NCI-H345 (cell line): ENCODE measurements at places on chromosomes 6 and 20.

GRCh38 chr6:148367411-148368024 is 24.9 kb downstream of the SASH1 start:
- no peak for DNase-seq

GRCh38 chr6:36907781-36908180 is 22.0 kb downstream of the C6orf89 start:
- DNase-seq: no peak

DNA sequence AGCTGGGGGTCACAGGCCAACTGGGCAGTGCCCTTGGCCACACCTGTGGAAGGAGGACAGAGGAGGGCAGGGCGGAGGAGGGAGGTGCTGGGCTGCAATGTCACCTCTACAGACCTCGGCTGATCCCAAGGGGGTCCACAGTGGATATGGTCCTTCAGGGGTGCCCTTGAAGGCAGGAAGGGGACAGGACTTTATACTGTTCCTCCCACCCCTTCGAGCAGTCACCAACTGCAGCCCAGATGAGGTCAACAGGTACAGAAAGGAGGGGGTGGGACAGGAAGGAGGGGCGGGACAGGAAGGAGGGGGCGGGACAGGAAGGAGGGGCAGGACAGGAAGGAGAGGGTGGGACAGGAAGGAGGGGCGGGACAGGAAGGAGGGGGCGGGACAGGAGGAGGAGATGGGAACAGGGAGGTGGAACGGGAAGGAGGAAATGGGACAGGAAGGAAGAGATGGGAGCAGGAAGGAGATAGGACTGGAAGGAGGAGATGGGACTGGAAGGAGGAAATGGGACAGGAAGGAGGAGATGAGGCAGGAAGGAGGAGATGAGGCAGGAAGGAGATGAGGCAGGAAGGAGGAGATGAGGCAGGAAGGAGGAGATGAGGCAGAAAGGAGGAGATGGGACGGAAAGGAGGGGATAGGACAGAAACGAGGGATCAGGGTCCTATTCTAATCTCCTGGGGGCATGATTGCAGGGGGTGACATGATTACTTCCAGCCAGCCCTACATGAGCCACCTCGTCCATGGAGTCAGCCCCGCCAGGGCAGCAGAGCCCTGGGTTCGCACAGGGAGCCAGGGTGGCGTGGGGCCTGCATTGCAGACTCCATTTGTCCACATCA is 19.4 kb upstream of the MRGBP start:
- peak; percentile 19 for DNase-seq

- no peak for DNase-seq
Measured at GRCh38 chr6:81328700-81329099, 423.8 kb downstream of the TENT5A start.

DNA sequence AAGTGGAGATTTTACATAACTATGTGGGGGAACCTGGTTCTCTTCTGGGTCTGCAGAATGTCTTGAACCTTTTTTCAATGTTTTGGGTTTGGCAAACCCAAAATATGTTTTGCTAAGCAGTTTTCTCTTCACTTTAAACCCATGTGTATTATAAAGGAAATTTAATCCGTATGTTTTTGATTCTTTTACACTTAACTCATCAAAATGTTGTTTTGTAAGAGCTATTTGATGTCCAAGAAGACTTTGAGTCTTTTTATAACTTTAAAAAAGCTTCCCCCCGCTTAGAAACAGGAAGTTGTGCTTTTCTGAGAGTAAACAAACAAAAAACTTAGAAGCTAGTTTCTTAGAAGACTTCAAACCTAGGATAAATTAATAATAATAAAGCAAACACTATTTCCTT is 81.9 kb upstream of the CEP162 start:
- no peak for DNase-seq

DNA sequence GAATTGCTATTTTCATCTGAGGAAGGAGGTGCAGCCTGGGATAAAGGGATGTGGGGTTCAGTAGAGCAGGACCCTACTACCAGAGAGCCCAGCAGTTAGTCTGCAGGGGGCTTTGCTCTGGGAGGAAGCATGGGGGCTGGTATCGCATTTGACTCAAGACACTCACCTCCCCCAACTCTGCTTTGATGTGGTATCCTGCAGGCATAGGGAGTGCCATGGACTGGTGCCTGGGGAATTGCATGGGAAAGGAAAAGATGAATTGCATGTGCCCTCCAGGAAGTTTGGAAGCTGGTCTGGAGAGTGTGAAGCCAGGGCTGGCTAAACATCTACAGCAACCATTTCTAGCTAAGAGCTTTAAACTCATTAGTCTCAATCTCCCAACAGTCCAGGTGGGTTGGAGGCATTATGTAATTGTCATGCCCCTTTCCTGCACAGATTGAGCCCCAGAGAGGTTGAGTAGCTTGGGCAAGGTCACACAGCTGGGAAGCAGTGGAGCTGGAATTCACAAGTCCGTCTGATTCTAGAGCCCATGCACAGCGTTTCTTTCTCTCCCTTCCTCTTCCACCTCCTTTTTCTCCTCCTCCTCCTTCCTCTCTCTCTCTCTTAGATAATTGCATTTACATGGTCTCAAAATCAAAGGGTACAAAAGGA is 26.2 kb upstream of the PNPLA1 start:
- no peak for DNase-seq

DNA sequence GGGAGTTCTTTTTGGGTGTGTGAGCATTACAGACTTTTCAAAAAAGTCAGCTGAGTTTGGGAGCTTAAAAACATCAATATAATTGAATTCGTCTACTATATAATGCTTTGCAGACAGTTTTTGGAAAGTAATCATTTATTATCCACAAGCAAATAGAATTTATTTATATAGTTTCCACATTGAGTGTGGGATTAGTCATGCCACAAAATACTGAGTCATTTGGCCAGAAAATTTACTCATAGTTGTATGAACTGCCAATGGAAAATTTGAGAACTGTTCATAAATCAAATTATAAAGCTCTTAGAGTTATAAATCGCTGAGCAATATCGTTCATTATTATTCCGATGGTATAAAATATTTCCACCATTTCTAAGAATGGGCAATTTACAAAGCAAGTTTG is 5.0 kb downstream of the BEND6 start:
- DNase-seq: no peak

DNA sequence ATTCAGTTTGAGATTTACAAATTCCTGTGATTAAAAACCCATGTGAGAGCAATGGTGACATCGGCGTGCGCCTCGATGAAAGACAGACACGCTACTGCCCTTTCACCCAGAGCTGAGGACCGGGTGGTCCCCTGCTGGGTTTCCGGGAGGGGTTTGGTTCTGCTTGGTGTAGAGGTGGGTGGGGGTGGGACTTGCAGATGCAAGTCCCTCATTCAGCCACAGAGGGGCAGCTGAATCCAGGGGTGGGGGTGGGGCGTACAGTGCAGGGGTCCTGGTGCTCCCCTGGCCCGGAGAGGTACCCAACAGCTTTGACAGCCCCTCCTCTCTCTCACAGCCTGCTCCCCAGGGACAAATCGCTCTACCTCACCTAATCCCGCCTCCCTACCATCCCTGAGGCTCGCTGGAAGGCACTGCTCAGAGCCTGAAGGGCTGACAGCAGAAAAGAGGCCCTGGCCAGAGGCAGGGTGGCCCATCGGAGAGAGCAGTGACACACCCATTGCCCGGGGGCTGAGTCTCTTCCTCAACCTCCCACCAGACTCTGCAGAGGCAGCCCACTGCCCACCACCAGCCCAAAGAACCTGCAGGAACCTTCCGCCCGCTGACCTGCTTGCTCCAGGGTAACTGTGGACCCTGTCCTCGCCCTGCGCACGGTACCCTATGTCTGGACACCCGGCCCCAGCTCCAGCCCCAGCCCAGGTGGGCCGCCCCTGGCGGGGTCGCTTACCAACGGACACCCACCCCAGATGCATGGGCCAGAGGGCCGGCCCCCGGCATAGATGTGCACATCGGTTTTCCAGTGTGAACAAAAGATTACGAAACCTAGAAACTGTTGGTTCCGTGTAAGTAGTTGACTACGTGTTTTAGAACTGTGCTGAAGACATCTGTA is 118.4 kb downstream of the JPH2 start:
- DNase-seq: no peak

GRCh38 chr6:42349753-42350511 is 101.8 kb downstream of the TRERF1 start:
- no peak for DNase-seq

GRCh38 chr6:19160081-19160730 is 677.0 kb upstream of the ID4 start:
- DNase-seq: no peak

- no peak for DNase-seq
Measured at GRCh38 chr20:51484141-51484815, 58.2 kb downstream of the NFATC2 start.

- no peak for DNase-seq
Measured at GRCh38 chr20:48482790-48483189, 345.0 kb downstream of the PREX1 start.

DNA sequence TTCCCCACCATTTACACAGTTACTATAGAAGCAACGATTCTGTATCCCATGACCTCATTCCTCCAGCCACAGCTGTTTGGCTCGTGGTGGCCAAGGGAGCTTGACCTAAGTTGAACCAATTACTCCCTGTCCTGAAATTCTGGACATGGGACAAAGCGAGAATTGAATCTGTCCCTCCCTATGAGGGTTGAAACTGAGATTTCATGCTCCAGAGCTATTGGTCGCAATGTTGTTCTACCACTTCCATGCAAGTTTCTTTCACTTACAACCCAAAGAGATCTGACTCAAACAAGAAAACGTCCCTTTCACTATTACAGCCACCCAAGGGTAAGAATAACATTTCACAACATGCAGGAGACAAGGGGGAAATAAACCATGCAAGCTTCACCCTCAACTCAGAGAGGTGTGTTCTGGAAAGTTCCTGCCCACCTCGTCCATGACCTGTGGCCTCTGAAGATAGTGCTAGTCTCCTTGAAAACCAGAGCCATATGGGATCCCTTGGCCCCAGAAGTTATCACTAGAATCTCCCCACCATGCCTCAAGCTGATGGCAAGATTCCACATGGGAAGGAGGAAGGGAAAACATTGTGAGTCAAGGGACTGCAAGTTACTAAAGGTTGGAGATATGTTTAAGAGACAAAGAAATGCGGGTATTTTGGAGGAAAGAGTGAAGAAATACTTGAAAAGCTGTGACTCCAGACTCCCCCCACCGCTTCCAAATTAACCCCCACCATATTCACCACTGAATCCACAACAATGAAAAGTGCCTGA is 74.5 kb upstream of the SRSF6 start:
- no peak for DNase-seq

DNA sequence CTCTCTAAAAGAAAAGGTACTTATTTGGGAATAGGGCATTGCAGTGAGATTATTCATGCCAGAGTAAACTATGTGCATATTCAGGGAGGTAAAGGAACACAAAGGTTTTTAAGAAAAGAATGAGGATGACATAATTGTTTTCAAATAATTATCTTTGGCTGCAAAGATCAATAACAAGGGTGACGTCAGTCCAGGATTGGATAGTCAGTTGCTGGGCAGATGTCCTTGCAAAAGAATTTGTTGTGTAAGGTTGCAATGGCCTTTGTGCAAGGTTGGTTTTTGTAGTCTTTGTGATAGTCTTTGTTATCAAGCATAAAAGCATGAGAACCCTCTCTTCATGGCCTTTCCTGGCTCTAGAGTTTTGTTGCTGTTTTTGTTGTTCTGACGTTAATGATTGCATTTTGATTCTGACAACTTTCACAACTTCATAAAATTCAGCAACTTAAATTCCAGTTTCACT is 17.7 kb downstream of the LOC128125822 start:
- no peak for DNase-seq

DNA sequence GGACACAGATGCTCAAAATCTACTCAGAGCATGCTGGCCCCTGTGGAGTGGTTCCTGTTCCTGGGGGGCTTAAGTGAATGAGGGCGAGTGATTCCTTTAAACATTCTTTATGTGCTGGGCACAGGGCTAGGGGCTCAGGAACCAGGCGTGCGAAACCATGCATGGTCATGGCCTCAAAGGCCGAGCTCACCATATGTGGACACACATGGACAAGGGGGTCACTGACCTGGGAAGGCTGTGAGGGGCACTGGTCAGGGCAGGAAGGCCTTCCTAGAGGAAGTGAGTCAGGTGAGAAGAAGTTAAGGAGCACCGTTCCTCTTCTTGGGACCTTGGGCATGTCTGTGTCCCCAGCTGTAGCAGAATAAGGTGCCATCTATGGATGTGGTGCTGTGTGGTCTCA is 74.6 kb upstream of the BHLHE23 start:
- DNase-seq: no peak

DNA sequence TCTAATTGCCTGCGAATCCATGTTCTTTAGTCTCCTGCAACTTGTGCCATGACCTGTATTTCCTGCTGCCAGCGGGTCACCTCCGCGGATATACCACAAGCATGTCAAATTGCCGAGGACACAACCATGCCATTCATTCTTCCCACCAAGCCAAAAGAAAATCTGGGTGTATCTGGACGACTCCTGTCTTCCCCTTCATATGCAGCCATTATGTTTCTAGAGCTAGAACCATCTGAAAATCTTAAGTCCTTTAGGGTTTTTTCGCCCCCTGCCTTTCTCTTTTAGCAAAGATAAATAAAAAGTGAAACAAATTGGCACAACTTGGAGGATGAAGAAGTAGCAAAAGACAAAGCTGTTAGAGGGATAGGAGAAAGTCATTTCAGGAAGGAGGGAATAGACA is 242.6 kb downstream of the ARID1B start:
- peak; percentile 16 for DNase-seq

GRCh38 chr6:92196325-92196724 is 1223.0 kb downstream of the EPHA7 start:
- no peak for DNase-seq

GRCh38 chr20:61123751-61124368 is 128.2 kb upstream of the CDH4 start:
- DNase-seq: no peak

GRCh38 chr6:36752187-36752885 is 54.7 kb downstream of the RAB44 start:
- DNase-seq: no peak

- DNase-seq: no peak
Measured at GRCh38 chr6:34658605-34659265, 37.8 kb downstream of the ILRUN start.

GRCh38 chr6:53382421-53382820 is 33.7 kb upstream of the ELOVL5 start:
- DNase-seq: no peak

DNA sequence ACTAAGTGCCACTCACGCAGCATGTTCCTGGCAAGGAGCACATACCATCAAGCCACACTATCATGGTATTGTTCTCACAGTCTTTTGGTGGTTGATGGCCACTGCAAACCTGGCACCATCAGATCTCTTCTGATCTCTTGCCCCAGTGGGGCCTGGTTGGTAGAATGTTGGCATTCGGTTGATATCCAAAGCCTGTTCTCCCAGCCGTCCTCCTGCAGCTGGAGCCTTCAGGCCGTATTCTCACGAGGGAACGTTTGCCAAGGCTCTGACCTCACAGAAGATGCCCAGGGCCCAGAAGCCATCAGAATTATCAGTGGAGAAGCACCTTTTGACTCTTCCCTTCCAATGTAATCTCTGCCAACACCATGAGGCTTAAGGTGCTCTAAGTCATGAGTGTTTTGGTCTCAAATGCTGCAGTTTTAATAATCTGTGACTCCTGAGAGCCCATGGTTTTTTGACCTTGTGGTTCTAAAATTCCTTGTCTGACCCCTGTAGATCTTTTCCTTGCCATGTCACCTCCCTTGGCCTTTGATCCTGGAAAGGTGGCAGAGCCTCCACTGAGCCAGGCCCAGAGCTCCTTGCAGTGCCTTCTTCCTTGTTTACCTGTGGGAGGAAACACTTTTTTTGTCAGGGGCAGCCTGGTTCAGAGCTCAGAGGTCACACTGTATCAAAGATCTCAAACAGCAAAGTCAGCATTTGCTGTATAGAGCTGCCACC is 27.8 kb downstream of the POFUT1 start:
- no peak for DNase-seq
